Adrenal gland (tissue), 19 donors: ENCODE measurements at places on chromosomes 1 and 21.

DNA sequence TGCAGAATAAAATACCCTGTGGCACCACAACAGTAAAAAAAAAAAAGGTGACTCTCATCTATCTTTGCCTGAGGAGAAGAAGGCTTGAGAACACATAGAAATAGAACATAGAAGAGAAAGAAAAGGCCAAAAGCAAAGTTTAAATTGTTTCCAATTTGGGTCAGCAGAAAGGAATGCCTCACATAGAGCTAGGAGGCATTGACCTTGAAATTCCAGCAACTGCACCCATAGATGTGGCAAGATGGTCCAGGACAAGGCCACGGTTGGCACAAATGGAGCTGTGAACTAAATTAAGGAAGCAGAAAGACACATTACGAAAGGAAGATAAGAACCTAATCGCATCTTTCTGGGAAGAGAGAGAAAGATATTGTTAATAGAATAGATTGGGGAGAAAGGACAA, 588.3 kb downstream of the LMO4 start:
- no peaks in the 10 kb centered on the region for H3K27me3 ChIP-seq
- H3K27ac ChIP-seq: no peak overlapping the region
- DNase-seq: no peak
- H3K36me3 ChIP-seq: no peaks in the 10 kb centered on the region
- no peaks in the 10 kb centered on the region for H3K4me1 ChIP-seq

GRCh38 chr1:22944346-22945055, 28.2 kb downstream of the LACTBL1 start:
- H3K27me3 ChIP-seq: peaks cover 7% of the 10 kb centered on the region
- DNase-seq: no peak
- H3K4me1 ChIP-seq: no peaks in the 10 kb centered on the region
- no peaks in the 10 kb centered on the region for H3K36me3 ChIP-seq

- no peaks in the 10 kb centered on the region for H3K36me3 ChIP-seq
- DNase-seq: no peak
- no peak overlapping the region for H3K27ac ChIP-seq
- H3K4me1 ChIP-seq: peaks cover 12% of the 10 kb centered on the region
- H3K27me3 ChIP-seq: peaks cover 37% of the 10 kb centered on the region
These were observed 12.4 kb upstream of the ADGRB2 start for GRCh38 chr1:31776516-31776915.

GRCh38 chr1:145858238-145858900, 512 bp downstream of the PIAS3 start:
- H3K27ac ChIP-seq: peak overlapping the region; percentile 86
- H3K4me1 ChIP-seq: peaks cover 15% of the 10 kb centered on the region
- H3K36me3 ChIP-seq: peaks cover 34% of the 10 kb centered on the region
- peak overlapping the region; percentile 76 for H3K4me3 ChIP-seq

- H3K4me1 ChIP-seq: no peaks in the 10 kb centered on the region
- H3K4me3 ChIP-seq: no peak within 1 kb of the TSS
- H3K27me3 ChIP-seq: no peaks in the 10 kb centered on the region
- no peaks in the 10 kb centered on the region for H3K36me3 ChIP-seq
- H3K27ac ChIP-seq: no peak within 1 kb of the TSS
These were observed at the start of gene PIGR for GRCh38 chr1:206946261-206946660. Gene PIGR, minus strand, starts transcription at chr1:206946466. Its CDS starts 5,935 bp downstream, at chr1:206940531.

GRCh38 chr1:44594353-44594752, 79.9 kb downstream of the TMEM53 start:
- H3K27ac ChIP-seq: no peak overlapping the region
- no peak for DNase-seq
- H3K36me3 ChIP-seq: no peaks in the 10 kb centered on the region
- no peaks in the 10 kb centered on the region for H3K4me1 ChIP-seq

DNA sequence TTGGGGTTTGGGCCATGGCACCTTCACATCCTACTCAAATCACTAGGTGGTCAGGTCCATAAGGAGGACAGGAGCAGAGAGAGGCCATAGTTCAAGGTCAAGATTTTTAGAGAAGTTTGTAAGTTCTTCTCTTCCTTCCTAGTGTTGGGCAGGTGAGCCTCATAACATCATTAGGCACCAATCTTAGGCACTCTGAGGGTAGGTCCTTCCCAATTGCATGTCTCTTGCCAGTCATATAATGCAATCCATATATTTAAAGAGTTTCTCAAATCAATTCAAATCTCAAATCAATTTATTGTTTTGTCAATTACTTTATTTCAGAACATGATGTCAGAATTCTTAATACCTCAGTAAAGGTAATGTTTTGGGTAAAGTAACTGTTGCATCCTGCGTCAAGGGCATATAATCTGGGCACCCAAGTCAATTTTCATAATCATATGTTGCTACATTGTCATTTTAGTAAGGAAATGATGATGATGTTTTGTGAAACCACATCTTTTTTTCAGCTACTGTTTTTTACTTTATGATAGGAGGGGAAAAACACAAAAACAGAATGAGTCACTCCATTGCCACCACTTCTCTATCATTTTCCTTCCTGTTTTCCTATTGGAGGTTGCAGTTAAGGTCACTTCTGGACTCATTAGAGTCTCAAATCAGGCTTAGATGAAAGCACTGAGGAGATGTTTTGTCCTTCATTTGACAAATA, 122.7 kb downstream of the UCHL5 start:
- no peak overlapping the region for H3K4me3 ChIP-seq
- H3K27ac ChIP-seq: no peak overlapping the region
- H3K4me1 ChIP-seq: no peaks in the 10 kb centered on the region

- no peaks in the 10 kb centered on the region for H3K27me3 ChIP-seq
- no peaks in the 10 kb centered on the region for H3K36me3 ChIP-seq
- DNase-seq: peak; percentile 73
- H3K27ac ChIP-seq: peak overlapping the region; percentile 60
- peaks cover 37% of the 10 kb centered on the region for H3K4me1 ChIP-seq
- H3K4me3 ChIP-seq: no peak overlapping the region
These were observed 7.3 kb downstream of the UQCRHL start for GRCh38 chr1:15799928-15800835.

DNA sequence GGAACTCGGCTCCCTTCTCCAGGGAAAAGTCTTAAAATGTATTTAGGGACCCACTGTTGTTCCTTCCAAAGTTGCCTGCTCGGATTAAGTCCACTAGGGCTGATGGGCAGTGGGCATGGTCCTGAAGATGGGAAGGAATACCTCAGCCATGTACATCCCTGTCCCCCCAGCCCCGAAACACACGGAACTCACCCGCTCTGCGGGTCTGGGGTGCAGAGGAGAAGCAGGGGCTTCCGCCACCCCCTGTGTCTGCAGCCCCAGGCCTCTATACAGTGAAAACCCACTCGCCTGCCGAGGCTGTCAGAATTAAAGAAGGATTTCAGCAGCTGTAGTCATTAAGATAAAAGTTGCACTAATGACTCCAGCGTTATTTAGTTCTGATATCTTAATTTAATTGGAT, 212.6 kb upstream of the VAMP3 start:
- no peak for DNase-seq
- H3K4me1 ChIP-seq: no peaks in the 10 kb centered on the region

- H3K27ac ChIP-seq: no peak overlapping the region
- H3K4me3 ChIP-seq: no peak overlapping the region
- no peaks in the 10 kb centered on the region for H3K27me3 ChIP-seq
These were observed 187.1 kb upstream of the CACNA1E start for GRCh38 chr1:181296180-181296579.

- no peak for DNase-seq
- H3K4me1 ChIP-seq: no peaks in the 10 kb centered on the region
- no peaks in the 10 kb centered on the region for H3K27me3 ChIP-seq
- H3K36me3 ChIP-seq: no peaks in the 10 kb centered on the region
These were observed 35.6 kb downstream of the YY1AP1 start for GRCh38 chr1:155652951-155653350.

GRCh38 chr1:247656221-247656875, 23.2 kb downstream of the OR13G1 start:
- no peak overlapping the region for H3K4me3 ChIP-seq
- H3K36me3 ChIP-seq: no peaks in the 10 kb centered on the region
- DNase-seq: no peak
- no peaks in the 10 kb centered on the region for H3K4me1 ChIP-seq

GRCh38 chr1:69595486-69595885, 27.8 kb downstream of the LRRC7 start:
- H3K4me3 ChIP-seq: no peak overlapping the region
- H3K27me3 ChIP-seq: no peaks in the 10 kb centered on the region
- no peaks in the 10 kb centered on the region for H3K36me3 ChIP-seq

- H3K4me3 ChIP-seq: no peak overlapping the region
- H3K4me1 ChIP-seq: no peaks in the 10 kb centered on the region
These were observed 54.8 kb downstream of the RUNX3 start for GRCh38 chr1:24875257-24875656.

GRCh38 chr1:34406377-34406776, 229.7 kb downstream of the C1orf94 start:
- H3K27me3 ChIP-seq: no peaks in the 10 kb centered on the region
- no peak overlapping the region for H3K27ac ChIP-seq
- H3K4me1 ChIP-seq: no peaks in the 10 kb centered on the region
- DNase-seq: no peak

DNA sequence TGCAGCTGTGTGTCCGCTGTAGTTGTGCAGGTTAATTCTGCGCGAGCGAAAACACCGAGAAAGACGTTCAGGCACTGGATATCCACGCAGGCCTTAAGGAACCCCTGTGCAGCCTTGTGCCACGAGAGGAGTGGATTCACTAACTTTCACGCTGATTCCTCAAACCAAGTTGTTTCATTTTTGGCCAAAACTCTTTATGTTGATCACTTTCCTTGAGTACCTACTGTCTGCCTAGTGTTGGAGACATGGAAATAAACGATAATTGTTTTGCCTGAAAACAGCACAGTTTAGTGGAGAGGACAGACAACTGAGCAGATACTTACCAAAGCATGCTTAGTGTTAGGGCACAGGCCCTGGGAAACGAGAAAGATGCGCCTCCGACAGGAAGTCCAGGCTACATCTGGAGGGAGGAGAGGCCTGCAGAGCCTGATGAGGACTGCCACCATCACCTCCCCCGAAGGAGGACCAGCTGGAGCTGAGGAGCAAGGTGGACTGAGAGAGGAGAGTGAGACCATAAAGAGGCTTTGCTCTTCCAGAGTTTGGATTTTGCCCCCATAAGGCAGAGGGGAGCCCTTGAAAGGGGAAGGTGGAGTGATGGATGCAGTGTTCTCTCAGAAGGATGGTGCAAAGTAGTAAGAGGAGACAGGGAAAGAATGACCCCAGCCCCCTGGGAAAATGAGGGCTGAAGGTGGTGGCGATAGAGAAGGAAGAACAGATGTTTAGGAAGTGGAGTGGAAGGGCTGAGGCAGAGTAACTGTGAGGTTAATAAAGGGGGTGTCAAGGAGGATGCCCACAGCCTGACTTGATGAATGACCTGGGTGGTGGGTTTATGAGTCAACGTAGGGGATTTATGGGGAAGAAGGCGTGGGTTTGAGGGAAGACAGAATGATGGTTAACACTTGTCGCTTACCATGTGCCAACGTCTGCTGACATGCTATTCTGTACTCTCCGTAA, 956 bp upstream of the SCAF4 start:
- H3K4me1 ChIP-seq: peaks cover 41% of the 10 kb centered on the region
- peak overlapping the region; percentile 95 for H3K27ac ChIP-seq
- peak; percentile 23 for DNase-seq
- no peaks in the 10 kb centered on the region for H3K27me3 ChIP-seq
- H3K36me3 ChIP-seq: no peaks in the 10 kb centered on the region

GRCh38 chr21:34670962-34671348, 2.2 kb downstream of the CLIC6 start:
- DNase-seq: no peak
- no peaks in the 10 kb centered on the region for H3K36me3 ChIP-seq
- H3K27ac ChIP-seq: no peak overlapping the region
- peaks cover 45% of the 10 kb centered on the region for H3K27me3 ChIP-seq

DNA sequence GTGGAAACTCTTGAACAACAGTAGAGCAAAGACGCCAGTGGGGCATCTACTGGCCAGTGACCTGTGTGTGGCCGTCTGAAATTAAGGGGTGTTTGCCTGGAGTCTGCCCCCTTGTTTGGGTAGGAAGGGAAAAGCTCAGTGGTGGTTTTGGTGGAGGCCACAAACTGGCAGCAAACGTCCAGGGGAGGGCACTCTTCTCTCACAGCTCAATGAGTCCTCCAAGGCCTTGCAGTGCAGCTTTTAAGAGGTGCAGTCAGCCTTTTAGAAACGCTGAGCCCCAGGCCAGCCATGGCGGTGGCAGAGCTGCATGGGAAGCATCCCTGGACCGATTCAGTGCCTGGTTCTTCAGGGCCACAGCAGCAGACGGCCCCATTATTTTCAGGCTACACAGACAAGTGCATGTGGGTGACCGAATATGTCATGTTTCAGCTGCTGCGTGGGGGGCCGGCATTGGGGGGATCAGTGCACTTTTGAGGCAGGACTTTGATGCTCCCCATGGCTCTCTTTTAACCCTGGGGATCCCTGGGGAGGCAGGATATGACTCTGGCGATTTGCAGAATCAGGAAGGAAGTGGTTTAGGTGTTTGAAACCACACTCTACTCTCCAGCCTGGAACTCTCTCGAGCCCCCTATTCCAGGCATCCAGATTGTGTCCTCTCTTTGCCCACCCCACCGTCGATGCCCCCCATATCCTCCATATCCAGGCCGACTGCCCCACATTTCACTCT, 414.0 kb downstream of the PRDM2 start:
- DNase-seq: peak; percentile 49
- no peaks in the 10 kb centered on the region for H3K36me3 ChIP-seq

DNA sequence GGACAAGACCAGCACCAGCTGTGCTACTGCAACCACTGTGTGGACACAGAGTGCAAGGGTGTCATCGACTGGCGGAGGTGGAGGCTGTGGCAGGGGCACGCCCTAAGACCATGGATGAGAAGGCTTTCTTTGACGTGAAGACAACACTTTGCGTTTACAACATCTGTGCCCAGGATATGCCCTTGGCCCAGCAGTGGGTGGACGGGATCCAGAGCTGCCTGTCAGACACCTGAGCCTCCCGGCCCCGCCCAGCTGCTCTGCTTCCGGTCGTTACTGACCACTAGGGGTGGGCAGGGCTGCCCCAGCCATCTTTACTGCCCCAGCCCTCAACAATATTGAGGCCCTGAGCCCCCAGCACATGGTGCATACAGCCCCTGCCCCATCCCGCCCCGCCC, 21.4 kb upstream of the NPPB start:
- peaks cover 7% of the 10 kb centered on the region for H3K4me1 ChIP-seq
- no peaks in the 10 kb centered on the region for H3K36me3 ChIP-seq
- H3K27ac ChIP-seq: peak overlapping the region; percentile 34
- no peaks in the 10 kb centered on the region for H3K27me3 ChIP-seq
- DNase-seq: no peak
- no peak overlapping the region for H3K4me3 ChIP-seq

- H3K27me3 ChIP-seq: no peaks in the 10 kb centered on the region
- H3K4me3 ChIP-seq: no peak overlapping the region
These were observed 309.0 kb downstream of the CTH start for GRCh38 chr1:70720109-70720508.
